ENCODE measurements at places on chromosomes 6 and 20.

DNA sequence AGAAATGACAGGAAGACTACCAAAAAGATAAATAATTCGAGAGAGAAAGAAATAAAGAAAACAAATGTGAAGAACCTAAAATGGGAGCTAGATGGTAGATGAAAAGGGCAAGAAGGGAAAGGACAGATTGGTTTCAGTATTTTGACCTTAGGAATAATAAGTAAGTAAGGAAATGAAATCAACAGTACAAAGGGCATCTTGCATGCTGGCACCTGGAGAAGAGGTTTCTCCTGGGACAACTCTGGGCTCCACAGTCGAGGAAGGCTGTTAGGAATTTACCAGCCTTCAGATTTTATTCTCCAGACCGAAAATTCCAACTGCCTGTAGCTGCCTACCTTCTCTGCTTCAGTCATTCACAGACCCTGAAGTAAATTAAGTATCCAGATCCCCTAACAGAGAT is 80.5 kb downstream of the SMLR1 start:
- DNase-seq = no peak

- DNase-seq = no peak
Observed at GRCh38 chr6:137765059-137765458, 102.0 kb upstream of the TNFAIP3 start.

GRCh38 chr6:73519926-73520687 is 725 bp downstream of the EEF1A1 start:
- no peak for DNase-seq

DNA sequence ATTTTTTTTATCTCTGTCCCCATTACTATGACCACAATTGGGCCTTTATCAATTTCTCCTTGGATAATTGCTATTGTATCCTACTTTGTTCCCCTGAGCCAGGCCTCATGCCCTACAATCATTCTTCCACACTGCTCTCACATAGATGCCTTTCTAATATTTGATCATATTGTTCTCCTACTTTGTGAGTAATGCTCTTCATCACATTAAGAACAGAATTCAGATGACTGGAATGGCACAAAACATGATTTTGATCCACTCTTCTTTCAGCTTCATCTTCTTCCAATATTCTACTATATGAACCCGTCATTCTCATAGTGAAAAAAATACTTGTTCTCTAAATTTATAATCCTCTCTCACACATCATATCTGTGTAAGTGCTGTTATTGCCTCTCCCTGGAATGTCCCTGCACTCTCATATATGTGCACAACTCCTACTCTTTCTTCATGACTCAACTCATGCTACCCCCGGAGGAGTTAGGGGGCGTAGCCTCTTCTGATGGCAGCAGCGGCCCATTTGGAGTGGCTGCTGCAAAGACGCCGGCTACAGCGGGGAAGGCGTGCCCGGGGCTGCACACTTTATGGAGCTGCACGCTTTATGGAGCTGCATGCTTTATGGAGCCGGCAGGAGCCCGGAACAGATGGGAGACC is 25.3 kb upstream of the HACE1 start:
- DNase-seq = no peak

- DNase-seq = no peak
Observed at GRCh38 chr20:54345301-54345724, 130.1 kb upstream of the DOK5 start.

DNA sequence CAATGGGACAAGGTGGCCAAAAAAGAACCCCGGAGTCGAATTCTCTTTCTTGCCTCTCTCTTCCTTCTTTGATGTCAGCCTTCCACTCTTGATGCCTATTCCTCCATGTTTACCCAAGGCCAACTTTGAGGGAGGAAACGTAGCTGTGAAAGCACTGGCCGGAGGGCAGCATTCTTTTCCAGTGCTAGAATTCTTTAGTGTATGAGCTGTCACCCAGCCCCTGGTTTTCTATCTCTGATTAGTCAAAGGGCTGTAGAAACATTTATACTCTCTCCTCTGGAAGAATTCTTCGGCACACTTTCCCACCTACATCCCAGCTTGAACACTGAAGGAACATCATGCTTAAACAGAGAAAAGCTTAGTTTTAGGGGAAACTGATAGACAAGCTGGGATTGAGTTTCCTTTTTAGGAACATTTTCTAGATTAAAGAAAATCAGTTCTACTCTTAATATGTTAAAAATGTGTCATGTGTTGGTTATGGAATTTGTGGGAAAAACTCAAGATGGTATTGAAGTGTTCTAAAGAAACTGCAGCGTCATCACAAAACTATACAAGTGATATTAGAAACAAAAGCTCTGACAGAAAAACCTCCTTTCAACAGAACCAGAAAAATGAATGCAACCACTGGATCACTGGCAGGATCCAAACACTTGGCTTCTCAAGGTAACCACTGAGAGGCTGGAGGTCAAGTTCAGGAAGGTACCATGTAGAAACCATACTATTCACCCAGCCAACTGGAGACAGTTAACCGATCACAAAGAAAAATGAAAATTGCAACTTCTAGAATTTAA is 20.7 kb upstream of the UTRN start:
- no peak for DNase-seq
